Ascending aorta (tissue), 2 donors: ENCODE measurements at places on chromosomes 1 and 21.

DNA sequence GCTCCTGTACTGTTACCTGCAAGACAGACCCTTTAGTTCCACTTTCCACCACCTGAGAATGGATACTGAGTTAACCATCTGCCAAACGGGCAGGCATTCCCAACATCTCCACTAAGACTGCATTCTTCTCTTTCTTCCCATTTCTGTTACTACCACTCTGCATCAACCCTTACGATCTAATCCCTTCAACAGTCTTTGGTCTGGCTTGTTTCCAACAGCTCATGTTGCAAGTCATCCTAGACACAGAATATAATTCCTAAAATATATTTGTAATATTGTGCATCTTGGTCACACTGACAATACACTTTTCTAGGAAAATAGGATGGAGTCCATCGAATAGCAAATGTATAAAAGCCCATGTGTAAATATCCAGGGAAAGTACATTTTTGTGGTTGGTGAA is 166.7 kb downstream of the SIPA1L2 start:
- DNase-seq = no peak
- H3K4me3 ChIP-seq = no peak overlapping the region
- no peaks in the 10 kb centered on the region for H3K36me3 ChIP-seq
- no peak overlapping the region for H3K27ac ChIP-seq
- no peaks in the 10 kb centered on the region for H3K4me1 ChIP-seq

GRCh38 chr21:28523367-28523766 is 469.3 kb downstream of the LTN1 start:
- H3K27me3 ChIP-seq = no peaks in the 10 kb centered on the region
- peaks cover 13% of the 10 kb centered on the region for H3K4me1 ChIP-seq
- no peak for DNase-seq
- H3K27ac ChIP-seq = no peak overlapping the region
- no peaks in the 10 kb centered on the region for H3K36me3 ChIP-seq

GRCh38 chr1:225750875-225751824 is 26.5 kb upstream of the SRP9 start:
- DNase-seq = no peak
- no peaks in the 10 kb centered on the region for H3K36me3 ChIP-seq
- no peak overlapping the region for H3K4me3 ChIP-seq

DNA sequence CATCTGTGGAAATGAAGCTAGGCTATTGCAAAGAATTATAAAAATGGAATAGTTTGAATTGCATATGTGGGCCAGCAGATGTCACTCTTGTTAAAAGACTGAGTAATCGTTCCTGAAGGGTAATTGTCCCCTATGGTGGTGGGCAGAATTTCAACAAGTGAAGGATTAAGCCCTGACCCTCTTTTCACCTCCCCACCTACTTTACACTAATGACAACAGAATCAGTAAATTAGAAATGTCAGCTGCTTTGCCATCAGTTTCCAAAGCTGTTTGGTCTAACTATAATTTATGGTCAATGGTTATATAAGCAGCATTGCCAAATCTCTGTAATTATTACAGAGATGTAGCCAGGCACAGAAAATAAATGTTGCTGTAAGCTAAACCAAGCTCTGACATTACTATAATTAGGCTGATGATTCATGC is 898.6 kb downstream of the AMY1C start:
- H3K36me3 ChIP-seq = no peaks in the 10 kb centered on the region
- no peak overlapping the region for H3K4me3 ChIP-seq
- no peaks in the 10 kb centered on the region for H3K27me3 ChIP-seq
- no peak for DNase-seq
- no peak overlapping the region for H3K27ac ChIP-seq
- no peaks in the 10 kb centered on the region for H3K4me1 ChIP-seq

- H3K27me3 ChIP-seq = no peaks in the 10 kb centered on the region
- DNase-seq = no peak
- no peaks in the 10 kb centered on the region for H3K36me3 ChIP-seq
- no peak overlapping the region for H3K27ac ChIP-seq
Measured at GRCh38 chr1:109991400-109991925, 6.9 kb downstream of the AHCYL1 start.

- H3K4me1 ChIP-seq = no peaks in the 10 kb centered on the region
- no peaks in the 10 kb centered on the region for H3K36me3 ChIP-seq
- H3K4me3 ChIP-seq = no peak overlapping the region
- peaks cover 20% of the 10 kb centered on the region for H3K27me3 ChIP-seq
Measured at GRCh38 chr1:22320587-22321344, 130.9 kb upstream of the ZBTB40 start.

- H3K27me3 ChIP-seq = no peaks in the 10 kb centered on the region
- DNase-seq = no peak
Measured at GRCh38 chr1:226195144-226195543, 8.6 kb upstream of the ACBD3 start.

DNA sequence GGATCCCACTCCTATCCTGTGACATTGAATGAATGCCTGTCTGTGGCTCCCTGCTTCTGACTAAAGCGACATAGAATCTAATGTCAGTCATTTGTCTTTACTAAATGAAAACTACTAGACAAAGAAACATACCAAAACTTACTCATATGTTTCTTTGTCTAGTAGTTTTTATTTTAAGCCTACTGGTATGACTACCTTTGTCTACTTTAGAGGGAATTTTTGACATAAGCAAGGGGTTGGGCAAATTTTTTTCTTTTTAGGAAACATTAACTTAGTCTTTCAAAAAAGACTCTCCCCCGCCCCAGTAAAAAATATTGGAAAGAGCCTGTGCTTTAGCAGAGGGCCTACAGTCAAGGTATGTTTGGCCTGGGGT is 4.9 kb downstream of the NEK7 start:
- H3K27me3 ChIP-seq = no peaks in the 10 kb centered on the region
- no peak overlapping the region for H3K4me3 ChIP-seq
- no peak for DNase-seq
- H3K27ac ChIP-seq = peak overlapping the region; percentile 5
- no peaks in the 10 kb centered on the region for H3K36me3 ChIP-seq
- peaks cover 7% of the 10 kb centered on the region for H3K4me1 ChIP-seq

DNA sequence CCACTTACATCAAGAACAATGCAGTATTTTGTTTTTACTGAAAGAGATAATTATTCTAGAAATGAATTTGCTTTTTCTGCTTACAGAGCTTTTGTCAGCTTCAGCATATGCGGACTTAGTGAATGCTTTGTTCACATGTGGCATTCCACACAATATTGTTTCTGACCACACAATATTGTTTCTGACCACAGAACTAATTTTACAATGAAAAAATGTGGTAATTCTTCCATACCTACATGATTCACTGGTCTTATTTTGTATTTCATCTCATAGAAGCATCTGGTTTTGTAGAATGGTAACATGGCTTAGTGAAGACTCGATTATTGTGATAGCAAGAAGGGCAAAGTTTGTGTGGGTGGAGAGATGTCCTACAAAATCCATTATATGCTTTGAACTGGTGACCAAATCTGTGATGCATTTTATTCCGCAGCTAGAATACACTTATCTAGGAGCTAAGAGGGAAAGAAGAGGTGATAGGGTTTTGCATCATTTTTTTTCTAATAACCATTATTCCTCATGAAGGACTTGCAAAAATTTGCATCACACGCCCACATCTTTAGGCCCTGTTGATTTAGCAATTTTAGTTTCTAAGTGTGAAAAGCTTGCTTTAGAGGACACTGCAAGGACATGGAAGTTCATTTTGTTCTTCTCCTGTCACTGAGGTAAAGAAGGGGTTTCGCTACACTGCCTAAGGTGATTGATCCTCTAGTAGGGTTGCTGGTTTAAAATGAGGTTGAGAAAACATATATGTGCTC is 75.3 kb downstream of the HLX start:
- no peak for DNase-seq
- H3K27ac ChIP-seq = no peak overlapping the region
- no peaks in the 10 kb centered on the region for H3K27me3 ChIP-seq
- no peaks in the 10 kb centered on the region for H3K36me3 ChIP-seq

- H3K4me3 ChIP-seq = no peak overlapping the region
- H3K36me3 ChIP-seq = no peaks in the 10 kb centered on the region
- no peaks in the 10 kb centered on the region for H3K27me3 ChIP-seq
- no peak overlapping the region for H3K27ac ChIP-seq
- no peak for DNase-seq
Measured at GRCh38 chr1:178928041-178928440, 57.2 kb upstream of the ANGPTL1 start.

DNA sequence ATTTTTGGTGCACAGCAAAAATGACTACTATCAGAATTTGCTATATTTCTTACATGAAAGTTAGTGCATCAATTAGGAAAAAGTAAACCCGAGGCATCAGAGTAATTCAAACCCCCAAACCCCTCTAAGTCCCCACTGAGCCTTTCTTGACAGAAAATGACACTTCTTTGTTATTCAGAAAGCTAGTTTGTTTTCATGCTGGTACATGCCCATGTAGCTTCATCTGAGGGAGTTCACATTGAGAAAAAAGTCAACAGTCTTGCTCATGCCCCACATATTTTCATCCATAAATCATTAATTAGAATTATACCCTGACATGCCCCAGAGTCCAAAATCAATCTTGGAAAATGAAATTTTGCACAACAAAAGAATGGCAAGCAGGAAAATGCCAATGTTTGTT is 39.9 kb upstream of the PDC start:
- DNase-seq = no peak
- no peak overlapping the region for H3K27ac ChIP-seq
- no peaks in the 10 kb centered on the region for H3K36me3 ChIP-seq
- no peak overlapping the region for H3K4me3 ChIP-seq

GRCh38 chr1:226632922-226633351 is 84.4 kb downstream of the STUM start:
- no peaks in the 10 kb centered on the region for H3K27me3 ChIP-seq
- DNase-seq = no peak
- H3K4me3 ChIP-seq = no peak overlapping the region
- H3K27ac ChIP-seq = peak overlapping the region; percentile 76
- H3K36me3 ChIP-seq = no peaks in the 10 kb centered on the region

DNA sequence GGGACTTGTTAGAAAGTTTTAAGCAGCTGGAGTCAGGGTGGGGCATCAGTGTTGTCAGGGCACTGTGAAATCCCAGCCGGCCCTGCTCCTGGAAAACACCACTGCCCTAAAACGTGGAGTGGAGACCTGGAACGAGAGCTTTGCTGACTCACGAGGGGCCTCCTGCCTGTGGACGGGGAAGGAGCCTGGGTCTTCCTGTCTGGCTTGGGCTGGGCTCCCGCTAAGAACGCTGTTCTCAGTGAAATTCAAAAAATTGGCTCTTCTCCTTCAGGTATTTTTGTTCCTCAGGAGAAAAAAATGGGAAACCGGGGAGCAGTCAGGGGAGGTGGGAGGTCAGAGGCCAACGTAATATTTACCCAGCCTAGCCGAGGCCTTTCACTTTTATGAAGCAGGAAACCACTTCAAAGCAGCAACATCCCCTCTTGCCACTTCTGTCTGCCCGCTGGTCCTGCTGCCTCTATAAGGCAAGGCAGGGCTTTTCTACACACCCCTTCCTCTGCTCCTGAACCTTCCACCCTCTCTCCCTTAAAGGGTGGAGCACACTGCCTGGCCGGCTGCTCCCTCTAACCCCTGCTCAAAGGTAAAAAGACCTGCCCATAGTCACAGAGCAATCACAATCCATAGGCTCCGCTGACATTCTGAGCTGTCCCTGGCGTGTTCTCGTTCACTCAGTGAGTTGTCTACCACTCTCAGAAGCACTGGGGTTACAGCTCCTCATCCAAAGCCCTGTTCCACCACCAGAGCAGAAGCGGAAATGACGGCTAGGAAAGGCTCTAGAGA is 8.0 kb downstream of the PLXNA2 start:
- peaks cover 33% of the 10 kb centered on the region for H3K4me1 ChIP-seq
- no peaks in the 10 kb centered on the region for H3K27me3 ChIP-seq
- H3K4me3 ChIP-seq = no peak overlapping the region

DNA sequence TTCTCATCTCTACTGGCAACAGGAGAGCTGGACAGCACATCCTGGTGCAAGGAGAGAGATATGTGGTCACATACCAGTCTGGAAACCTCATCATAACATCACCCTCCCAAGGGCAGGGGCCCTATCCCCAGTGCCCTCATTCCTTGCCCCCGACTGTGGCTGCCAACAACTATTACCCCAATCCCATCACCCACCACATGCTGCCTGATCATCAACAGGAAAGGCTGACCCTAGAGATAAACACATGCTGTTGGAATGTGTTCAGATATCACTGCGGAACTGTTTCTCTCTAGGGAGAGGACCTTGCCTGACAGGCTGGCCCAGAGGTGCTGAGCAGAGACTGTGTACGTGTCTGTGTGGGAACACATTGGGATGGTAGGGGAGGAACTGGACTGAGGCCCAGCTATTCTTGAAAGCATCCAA is 4.5 kb upstream of the INKA2 start:
- no peaks in the 10 kb centered on the region for H3K27me3 ChIP-seq
- no peaks in the 10 kb centered on the region for H3K4me1 ChIP-seq
- no peaks in the 10 kb centered on the region for H3K36me3 ChIP-seq
- H3K27ac ChIP-seq = no peak overlapping the region

GRCh38 chr1:88746916-88747315 is 62.8 kb downstream of the PKN2 start:
- no peaks in the 10 kb centered on the region for H3K27me3 ChIP-seq
- no peak overlapping the region for H3K27ac ChIP-seq
- no peaks in the 10 kb centered on the region for H3K36me3 ChIP-seq
- no peak for DNase-seq

DNA sequence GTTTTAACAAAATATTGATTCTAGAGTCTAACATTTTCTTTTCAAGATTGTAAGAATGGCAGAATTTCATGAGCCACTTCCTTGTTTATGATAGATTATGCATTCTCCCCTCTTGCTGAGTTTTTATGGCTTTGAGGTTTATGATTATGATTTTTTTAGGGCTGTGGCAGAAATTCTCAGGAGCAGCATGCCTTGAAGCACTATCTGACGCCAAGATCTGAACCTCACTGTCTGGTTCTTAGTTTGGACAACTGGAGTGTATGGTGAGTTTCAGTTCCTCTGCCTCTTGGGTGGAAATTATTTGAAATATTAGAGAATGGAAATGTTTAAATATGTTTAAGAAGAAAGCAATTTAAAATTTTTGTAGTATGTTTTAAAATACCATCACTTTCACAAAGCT is 10.2 kb downstream of the USP16 start:
- no peak overlapping the region for H3K27ac ChIP-seq
- H3K36me3 ChIP-seq = peaks cover 68% of the 10 kb centered on the region
- H3K27me3 ChIP-seq = no peaks in the 10 kb centered on the region
- no peak overlapping the region for H3K4me3 ChIP-seq

DNA sequence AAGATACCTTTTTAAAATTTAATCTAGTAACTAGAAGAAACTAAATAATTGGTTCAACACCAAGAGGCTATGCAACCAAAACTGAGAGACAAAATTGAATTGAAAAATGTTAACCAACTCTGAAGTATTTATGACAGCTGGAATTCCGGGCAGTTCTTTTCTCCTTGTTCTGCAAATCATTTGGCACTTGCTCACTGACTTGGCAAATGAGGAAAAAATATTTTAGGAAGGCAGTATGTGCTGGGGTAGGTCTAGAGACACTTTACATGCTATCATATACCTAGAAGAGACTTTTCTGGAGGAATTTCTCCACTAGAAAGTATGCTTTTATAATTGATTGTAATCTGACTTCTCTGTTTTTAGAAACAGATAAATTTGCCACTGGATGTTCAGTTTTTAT is 22.1 kb upstream of the SH3D21 start:
- H3K27me3 ChIP-seq = no peaks in the 10 kb centered on the region
- H3K36me3 ChIP-seq = peaks cover 53% of the 10 kb centered on the region
- DNase-seq = no peak
- peak overlapping the region; percentile 12 for H3K27ac ChIP-seq
- peaks cover 3% of the 10 kb centered on the region for H3K4me1 ChIP-seq
